Motor neuron (in vitro differentiated cells): ENCODE measurements at places on chromosomes 1 and 21. TPM values are rescaled to one million over a fixed set of nuclear protein-coding genes. Genes with fewer than 3 reads are reported as not detected.

The POU3F1 gene
- 6.2 and 7.6 TPM in 2 replicates for total RNA-seq

The ARHGEF11 gene
- 16.4 and 19.5 TPM in 2 replicates for total RNA-seq

The SLC44A5 gene
- 52.0 and 58.5 TPM in 2 replicates for total RNA-seq

The WDR26 gene
- 80.9 and 95.3 TPM in 2 replicates for total RNA-seq

The OR2L8 gene
- total RNA-seq: not detected in 2 replicates

The PDZK1 gene
- total RNA-seq: 1.8 and 2.9 TPM in 2 replicates
